ENCODE measurements at places on chromosomes 2 and 18.

- DNase-seq: no peak
Observed at GRCh38 chr2:226793646-226794045, 6.0 kb downstream of the IRS1 start.

GRCh38 chr2:112876971-112877361, 34.0 kb upstream of the IL37 start:
- no peak for DNase-seq

DNA sequence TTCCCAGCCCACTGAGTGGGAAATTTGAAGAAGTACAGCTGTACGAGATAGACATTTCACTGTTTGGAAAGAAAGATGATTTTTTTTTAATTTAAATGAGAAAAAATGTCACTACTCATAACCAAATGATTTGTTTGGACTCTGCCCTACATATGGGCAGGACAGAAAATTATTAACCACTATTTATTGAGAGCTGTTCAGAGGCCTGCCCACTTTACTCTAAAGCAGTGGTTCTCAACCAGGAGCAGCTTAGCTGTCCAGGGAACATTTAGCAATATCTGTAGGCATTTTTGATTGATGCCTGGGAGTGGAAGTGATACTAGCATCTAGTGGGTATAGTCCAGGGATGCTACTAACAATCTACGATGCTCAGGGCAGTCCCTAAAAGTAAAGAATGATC, 13.4 kb upstream of the DTNA start:
- DNase-seq: no peak

- DNase-seq: no peak
Observed at GRCh38 chr2:145402706-145403277, 882.9 kb upstream of the ZEB2 start.

GRCh38 chr2:66433945-66434678, 813 bp upstream of the MEIS1 start:
- peak; percentile 68 for DNase-seq

DNA sequence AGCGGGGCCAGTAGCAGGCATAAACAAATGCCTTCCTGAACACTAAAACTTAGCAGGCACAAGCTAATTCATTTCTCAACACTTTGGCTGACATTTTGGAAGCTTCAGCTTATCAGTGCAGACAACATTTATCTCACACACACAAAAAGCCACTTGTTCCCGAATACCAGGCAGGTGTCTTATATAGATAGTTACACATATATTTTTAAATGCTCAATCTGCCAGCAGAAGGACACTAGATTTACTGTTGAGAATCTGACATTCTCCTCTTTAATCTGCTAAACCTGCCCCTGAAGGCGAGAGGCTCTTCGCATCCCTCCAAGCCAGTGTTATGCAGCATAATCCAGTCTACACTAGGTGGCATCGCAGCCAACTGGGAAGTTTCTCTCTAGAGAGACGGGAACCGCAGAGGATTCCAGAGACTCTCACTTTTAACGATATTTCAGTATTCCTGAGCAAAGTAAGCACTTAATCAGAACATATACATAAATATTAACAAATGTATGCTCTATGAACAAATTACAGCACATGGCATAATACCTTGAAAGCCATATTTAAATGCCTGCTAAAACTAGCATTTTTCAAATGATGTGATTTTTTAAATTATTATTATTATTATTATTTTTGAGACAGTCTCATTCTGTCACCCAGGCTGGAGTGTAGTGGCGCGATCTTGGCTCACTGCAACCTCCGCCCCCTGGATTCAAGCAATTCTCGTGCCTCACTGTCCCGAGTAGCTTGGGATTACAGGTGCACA, 90.2 kb upstream of the SCG2 start:
- DNase-seq: peak; percentile 68

GRCh38 chr18:34990597-34990996, 50.6 kb upstream of the MAPRE2 start:
- no peak for DNase-seq

GRCh38 chr2:233820774-233821105, 33.6 kb downstream of the HJURP start:
- DNase-seq: peak; percentile 5

- DNase-seq: no peak
Observed at GRCh38 chr2:73998933-73999332, 14.2 kb downstream of the TET3 start.

DNA sequence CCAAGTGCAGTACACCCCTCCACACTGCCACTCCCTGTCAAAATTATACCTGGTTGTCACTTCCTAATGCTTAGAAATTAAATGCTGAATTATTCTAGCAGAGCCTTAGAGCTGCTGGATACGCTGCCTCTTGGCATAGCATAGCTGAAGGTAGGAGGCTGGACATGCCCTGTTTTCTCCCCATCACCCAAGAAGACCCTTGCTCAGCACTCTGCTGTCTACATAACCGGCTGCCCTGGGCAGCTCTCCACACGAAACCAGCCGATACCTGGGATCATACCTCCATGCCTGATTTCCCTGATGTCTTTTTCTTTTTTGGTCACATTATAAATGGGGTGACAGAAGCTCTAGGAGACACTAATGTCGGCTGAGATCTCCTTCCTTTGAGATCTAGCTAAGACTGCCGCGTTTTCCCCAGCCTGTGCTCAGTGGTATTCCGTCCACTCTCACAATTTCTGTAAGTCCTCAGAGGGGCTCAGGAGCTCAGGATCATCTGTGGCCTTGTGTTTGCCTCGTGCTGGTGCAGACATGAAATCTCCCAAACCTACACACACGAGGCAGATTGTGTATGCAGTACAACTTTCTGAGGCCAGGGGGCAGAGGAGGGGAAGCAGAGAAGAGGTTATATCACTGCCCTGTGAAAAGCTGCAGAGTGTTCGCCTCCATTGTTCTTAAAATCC, 13.5 kb upstream of the ZAP70 start:
- DNase-seq: peak; percentile 87

- DNase-seq: no peak
Observed at GRCh38 chr2:62423883-62424458, 82.0 kb downstream of the TMEM17 start.

GRCh38 chr18:5972298-5972697, 77.0 kb upstream of the TMEM200C start:
- DNase-seq: no peak

DNA sequence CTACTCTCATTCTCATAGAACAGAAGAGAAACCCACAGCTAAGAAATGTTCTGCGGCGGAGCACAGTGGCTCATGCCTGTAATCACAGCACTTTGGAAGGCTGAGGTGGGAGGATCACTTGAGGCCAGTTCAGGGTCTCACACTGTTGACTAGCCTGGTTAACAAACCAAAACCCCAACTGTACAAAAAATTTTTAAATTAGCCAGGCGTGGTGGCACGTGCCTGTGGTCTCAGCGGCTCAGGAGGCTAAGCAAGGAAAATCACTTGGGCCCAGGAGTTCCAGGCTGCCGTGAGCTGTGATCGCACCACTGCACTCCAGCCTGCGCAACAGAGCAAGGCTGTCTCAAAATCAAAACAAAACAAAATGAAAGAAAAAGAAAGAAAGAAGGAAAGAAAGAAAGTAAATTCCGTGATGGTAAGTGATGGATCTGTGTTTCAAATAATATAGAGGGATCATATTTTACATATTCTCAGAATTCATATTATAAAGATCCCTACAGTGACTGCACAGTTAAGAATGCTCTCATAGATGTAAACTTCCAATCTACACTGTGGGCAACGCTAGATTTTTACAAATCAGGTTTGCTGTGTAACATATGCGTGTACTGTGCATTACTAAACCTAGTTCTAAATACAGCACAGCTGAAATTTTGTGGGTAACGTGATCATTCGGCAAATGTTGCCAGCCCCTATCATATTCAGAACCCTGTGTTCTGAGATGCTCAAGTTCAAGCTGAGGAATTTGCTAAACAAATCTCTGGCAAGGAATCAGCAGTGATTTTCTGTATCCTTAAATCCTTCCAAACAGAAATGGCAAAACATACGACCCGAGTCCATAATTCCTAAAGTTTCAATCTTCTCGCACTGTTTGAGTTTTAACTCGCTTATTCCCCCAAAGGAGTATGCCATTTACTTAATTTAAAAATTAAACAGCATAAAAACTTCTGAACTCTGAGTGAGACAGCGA, 1.2 kb upstream of the RAB12 start:
- DNase-seq: no peak

DNA sequence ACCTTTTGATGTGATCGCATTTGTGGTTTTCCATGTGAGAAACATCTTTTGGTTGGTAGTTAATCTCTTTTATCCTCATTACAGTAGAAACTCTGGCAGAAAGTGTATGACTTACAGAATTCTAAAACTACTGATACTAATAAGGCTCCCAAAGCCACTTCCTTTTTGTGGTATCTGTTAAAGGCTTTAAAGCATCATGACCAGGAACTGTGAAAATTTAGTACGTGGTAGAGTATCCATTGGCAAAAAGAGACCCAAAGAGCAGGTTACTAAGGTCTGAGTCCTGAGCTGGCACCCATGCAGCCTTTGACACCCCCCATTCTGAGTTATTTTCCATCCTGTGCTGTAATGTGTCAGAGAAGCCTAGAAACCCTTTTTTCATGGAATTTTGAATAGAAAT, 94.5 kb downstream of the DPP4 start:
- DNase-seq: no peak

- DNase-seq: no peak
Observed at GRCh38 chr2:142693171-142693950, 184.1 kb upstream of the KYNU start.

DNA sequence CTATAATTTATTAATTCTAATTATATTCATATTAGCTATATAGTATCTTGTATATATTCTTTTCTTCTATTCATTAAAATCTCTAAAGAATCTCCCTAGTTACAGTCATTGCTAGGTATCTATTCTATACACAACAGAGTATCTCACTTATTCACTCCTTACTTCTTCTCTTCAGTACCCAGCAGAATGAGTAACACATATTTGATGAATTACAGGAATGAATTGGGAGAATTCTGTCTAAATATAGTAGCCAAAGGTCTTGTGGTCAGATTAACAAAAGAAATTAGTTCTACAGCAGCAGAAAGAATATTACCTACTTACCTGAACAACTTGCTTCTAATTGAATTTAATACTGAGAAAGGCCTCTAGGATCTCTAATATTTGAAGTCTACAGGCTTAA, 758.0 kb upstream of the ZEB2 start:
- DNase-seq: no peak

DNA sequence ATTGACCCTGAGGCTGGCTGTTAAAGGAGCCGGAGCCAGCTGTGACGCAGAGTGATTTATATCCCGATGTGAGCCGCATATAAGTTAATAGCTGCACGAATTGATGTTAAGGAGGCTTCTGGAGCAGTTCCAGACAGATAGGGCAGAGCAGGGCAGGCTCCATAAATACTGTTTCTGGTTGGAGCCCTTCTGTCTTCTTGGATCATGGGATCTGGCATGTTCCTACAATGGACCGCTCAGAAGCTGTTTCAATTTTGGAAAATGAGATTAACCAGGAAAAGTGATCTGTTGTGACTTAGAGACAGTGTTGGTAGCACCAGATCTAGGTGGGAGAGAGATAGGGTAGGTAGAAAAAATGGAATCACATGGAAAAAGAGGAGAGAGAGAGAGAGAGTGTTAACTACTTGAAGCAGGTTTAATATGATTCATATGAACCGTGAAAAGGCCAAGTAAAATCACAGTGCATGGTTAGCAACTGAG, 4.8 kb upstream of the IGFBP5 start:
- DNase-seq: no peak

- no peak for DNase-seq
Observed at GRCh38 chr18:28125051-28125450, 51.9 kb downstream of the CDH2 start.

GRCh38 chr2:219728991-219729487, 101.6 kb downstream of the SLC4A3 start:
- no peak for DNase-seq

DNA sequence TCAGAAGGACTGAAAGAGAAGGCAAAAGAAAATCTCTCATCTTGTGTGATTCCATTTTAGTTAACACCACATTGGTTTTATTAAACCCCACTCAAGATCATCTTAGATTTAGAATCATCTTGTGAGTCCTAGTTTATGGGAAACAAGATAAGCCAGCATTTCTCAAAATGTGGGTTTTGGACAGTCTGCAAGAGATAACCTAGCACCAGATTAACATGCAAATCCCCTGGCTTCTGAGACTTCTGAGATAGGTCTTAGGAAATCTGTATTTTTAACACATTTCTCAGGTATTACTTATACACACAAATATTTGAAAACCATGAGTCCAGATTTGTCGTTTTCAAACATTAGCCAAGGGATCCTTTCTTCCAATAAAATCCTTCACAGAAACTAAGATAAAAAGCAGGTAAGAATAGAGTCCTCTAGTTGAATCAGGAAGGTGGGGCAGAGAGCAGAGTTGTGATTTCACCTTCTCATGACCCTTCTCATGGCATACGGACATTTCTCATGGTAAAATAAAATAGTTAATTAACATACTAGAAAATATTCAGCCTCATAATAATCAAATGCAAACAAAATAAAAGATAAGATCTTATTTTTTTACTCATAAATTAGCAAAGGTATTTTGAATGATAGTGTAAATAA, 287.2 kb upstream of the FN1 start:
- no peak for DNase-seq

- DNase-seq: no peak
Observed at GRCh38 chr2:157124731-157125130, 132.8 kb upstream of the GALNT5 start.

- no peak for DNase-seq
Observed at GRCh38 chr18:78860117-78860516, 119.5 kb upstream of the SALL3 start.

DNA sequence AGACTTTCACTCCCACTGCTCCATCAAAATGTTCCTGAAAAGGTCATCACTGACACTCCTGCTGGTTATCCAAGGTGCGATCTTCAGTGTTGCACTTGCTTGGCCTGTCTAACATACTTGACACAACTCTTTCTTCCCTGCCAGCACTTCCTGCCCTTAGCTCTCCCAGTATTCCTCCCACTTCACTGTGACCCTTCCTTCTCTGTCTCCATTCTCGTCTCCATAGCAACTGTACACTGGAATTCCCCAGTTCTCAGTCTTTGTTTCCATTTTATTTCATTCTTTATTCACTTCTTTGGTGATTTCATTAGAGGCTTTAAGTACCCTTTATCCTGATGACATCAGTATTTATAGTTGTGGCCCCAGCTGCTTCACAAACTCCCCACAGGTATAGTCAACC, 333.0 kb downstream of the IRS1 start:
- DNase-seq: no peak
